ENCODE measurements at places on chromosomes 16 and 17.

- no peak for DNase-seq
Observed at GRCh38 chr16:27650073-27650701, 100.2 kb downstream of the KATNIP start.

DNA sequence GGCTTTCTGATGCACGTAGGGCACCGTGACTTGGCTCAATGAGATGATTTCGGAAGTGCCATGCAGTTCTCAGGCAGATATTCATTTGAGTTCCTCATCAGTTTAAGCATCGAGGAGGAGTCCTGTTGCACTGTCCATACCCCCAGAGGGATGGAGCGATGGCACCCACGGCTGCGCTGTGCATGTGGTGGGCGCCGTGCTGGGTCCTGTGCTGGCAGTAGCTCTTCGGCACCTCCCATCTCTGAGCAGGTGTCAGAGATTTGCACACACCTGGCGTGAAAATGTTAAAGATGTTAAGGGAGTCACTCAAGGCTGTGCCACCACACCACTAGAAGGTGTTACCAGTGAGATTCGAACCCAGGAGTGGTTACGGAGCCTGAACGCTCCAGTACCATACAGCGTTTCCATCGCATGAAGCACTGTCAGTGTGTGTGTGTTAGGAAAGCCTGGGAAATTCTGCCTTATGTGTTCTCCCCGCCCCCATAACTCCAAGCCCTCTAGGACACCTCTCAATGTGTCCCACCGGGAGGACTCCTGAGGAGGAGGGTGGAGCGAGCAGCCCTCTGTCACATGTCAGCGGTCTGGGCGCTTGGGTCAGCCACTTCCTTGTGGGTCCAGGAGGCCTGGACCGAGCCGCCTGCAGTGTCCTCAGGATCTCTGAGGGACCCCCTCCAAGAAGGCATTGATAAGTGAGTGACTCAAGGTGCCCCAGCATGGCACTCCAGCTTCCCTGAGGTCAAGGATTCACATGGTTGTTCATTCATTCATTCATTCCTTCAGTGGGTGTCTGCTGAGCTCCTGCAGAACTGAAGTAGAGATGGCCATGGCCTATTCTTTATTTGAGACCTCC, 3.8 kb downstream of the MRC2 start:
- no peak for DNase-seq

DNA sequence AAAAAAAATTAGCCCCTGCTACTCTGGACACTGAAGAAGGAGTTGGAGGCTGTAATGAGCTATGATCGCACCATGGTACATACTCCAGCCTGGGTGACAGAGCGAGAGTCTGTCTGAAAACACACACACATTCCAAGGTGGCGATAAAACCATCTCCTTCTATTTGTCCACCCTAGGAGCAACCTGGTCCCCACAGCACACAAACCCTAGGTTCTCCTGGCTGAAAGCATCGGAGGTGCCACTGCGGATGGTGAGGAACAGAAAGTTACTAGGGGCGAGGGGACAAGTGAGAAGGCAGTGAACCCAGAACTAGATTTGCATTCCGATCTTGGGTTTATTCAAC, 1.4 kb upstream of the ECI1 start:
- no peak for DNase-seq

- DNase-seq = no peak
Observed at GRCh38 chr17:5843366-5844026, 226.7 kb upstream of the WSCD1 start.

GRCh38 chr16:84327926-84328505, 33.3 kb downstream of the WFDC1 start:
- no peak for DNase-seq

DNA sequence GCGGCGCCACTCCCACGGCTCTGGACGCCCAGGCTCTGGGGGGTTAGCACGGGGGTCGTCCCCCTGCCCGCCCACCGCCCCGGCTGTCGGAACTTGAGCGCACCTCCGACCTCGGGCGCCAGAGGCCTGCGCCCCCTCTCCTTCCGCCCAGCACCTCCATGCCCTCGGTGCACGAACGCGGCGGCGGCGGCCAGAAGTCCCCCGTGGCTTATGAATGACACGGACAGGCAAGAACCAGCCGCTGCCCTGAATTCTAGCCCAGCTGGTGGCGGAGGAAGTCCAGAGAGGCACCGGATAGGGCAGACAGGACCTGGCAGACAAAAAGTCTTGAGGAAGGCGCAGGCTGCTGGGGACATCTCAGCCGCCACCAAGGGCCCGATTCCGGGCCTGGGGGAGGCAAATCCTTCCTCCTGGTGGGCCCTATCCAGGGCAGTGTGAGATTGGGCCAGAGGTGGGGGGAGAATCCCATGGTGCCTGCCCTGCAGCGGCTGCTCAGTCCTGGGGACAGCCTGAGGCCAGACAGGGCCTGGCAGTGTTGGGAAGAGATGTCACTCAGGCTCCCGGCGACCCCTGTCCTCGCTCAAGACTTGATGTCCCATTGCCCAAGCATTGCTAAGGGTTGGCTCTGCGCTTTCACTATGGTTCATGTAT, 897 bp upstream of the CYGB start:
- DNase-seq = no peak

GRCh38 chr17:58504826-58505351, 9.5 kb downstream of the MTMR4 start:
- DNase-seq = no peak

DNA sequence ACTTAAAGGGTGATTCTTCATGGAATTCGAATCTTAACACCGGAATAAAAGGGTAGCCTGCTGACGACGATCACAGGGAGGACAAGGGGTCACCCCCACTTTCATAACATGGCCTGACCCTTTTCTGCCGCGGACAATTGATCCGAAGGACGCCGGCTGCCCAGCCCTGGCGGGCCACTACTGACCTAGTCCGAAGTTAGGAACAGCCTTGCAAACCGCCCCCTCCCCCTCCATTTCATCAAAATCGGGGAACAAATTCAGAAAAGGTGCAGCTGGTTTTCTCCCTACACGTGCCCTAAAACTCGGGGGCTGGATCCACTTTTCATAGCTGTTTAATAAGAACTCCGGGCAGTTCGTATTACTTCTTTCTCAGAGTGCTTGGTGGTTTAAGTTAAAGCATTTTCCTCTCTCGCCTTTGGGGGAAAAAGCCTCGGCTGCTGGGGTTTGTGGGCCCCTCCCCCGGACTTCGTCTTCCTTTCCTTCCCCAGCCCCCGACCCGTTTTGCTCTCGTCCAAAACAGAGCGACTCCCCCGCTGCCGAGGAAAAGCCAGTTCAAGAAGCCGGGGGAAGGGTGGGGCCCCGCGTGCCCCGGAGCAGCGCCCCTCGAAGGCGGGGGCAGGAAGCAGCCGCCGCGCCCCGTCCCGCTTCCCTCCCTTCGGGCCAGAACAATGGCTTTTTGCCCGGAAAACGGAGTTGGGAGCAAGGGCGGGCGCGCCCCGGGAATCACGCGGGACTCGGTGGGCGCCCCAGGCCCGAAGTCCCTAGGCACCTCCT, 641 bp upstream of the CBX2 start:
- no peak for DNase-seq

DNA sequence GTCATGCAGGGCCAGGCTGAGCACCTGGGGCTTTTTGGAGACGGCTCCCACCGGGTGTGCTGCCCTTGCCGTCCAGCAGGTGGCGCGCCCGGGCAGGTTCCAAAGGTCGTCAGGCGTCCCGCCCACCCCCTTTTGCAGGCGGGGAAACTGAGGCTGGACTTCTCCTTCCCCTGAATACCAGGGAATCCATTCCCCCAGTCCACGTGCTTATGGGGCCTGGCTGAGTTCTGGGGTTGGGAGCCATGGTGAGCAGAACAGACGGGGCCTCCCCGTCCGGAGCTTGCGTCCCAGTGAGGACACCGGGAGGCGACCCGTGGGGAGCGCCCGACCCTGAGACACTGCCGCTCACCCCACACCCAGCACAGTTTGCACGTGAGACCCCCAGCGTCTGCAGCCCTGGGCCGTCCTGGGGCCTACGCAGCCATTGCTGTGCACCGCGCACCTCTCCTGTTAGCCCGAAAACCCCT, 51.8 kb upstream of the JPH3 start:
- no peak for DNase-seq

DNA sequence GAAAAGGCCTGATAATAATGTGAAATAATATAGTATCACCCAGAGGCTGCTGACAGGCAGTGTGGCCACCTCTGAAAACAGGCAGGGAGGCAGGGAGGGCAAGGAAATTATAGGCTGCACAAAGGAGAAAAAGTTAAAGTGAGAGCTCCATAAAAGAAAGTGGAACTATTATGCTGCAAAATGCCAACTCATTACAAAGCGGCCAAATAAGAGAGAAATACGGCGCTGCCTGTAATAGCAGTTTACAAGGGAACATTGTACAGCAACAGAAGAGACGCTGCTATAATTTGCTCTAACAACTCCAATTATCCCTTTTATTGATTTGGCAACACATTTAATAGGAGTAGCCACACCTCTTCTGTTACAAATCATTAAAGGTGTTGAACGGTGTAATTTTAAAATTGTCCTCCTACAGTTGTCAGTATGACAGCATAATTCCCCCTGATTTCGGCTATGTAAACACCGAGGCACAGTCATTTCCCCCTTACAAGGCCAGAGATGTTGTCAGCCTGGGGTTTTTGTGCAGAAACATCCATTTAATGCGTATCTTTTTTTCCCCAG, 120.3 kb downstream of the MRM1 start:
- no peak for DNase-seq

GRCh38 chr16:24149102-24149501, 107.0 kb upstream of the CACNG3 start:
- no peak for DNase-seq

GRCh38 chr16:85474621-85475217, 138.4 kb upstream of the GSE1 start:
- DNase-seq = no peak

GRCh38 chr17:53627511-53627910, 195.2 kb upstream of the KIF2B start:
- no peak for DNase-seq

GRCh38 chr16:48203974-48204824, 39.9 kb upstream of the LONP2 start:
- no peak for DNase-seq

DNA sequence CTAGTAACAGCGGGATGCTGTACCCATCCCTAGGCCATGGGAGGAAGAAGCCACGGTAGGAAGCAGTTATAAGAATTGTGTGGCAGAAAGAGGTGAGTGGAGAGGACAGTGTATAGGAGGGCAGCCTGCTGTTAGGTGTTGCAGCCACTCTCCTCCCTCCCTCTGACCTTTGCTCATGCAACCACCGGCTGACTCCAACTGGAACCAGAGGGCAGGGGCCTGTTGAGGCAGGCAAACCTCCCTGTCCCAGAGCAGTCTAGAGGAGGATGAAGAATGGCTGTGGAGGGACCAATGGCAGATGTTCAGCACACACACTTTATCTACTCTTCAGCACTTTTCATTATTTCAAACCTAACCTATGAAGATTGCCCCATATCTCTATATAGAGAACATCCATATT, 2.2 kb downstream of the TXNL4B start:
- no peak for DNase-seq

DNA sequence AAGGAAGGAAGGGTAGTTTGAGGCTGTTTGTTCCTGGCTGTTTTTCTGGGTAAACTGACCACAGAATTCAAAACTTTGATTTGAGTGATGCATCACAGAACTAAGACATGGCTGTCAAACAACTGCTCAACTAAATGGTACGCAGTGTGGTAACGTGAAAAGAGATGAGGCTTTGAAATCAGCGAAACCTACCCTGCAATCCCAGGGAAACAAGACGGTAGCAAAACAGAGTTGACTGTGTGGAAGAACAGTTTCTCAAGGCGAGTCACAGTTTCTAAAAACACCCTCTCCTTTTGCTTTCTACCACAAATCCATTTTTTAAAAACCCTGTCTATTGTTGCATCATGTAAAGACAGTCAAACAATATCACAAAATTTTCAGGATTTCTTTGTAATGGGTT, 156.0 kb upstream of the MAF start:
- DNase-seq = no peak

GRCh38 chr16:84959784-84960417, 51.4 kb downstream of the ZDHHC7 start:
- no peak for DNase-seq

- no peak for DNase-seq
Observed at GRCh38 chr17:71995590-71995989, 125.2 kb upstream of the SOX9 start.

DNA sequence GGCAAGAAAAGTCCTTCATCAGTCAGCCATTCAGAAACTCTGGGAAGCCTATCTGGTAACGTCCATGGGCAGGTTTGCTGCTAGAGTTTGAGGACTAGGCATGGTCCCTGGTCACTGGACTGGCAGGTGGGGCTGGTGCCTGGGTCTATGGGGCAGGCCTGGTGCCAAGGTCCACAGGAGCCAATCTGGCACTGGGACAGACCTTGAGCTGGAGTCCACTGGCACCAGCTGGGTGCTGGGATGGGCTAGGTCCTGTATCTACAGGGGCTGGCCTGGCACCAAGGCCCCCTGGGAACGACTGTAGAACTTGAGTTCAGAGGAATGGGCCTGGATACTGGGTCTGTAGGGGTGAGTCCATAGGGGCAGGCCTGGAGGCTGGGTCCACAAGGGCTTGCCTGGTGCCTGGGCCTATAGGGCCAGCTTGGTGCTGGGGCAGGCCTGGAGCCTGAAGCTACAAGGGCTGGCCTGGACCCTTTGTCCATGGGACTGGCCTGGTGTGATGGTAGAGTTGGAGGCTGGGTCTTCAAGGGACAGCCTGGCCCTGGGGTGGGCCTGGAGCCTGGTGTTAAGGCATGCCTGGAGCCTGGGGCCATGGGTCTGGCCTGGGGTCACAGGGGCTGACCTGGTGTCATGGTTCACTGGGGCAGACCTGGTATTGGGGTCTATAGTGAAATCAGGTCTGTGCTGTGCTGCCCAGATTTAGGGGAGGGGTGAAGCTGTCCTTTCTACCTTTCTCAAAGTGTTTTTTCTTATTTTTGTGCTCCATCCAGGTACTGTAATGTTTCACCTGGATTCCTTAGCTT, 30.5 kb upstream of the NKD1 start:
- no peak for DNase-seq

- DNase-seq = no peak
Observed at GRCh38 chr17:73686126-73686525, 41.9 kb upstream of the SDK2 start.

GRCh38 chr17:77451245-77451893, 310.6 kb downstream of the SEC14L1 start:
- DNase-seq = no peak

DNA sequence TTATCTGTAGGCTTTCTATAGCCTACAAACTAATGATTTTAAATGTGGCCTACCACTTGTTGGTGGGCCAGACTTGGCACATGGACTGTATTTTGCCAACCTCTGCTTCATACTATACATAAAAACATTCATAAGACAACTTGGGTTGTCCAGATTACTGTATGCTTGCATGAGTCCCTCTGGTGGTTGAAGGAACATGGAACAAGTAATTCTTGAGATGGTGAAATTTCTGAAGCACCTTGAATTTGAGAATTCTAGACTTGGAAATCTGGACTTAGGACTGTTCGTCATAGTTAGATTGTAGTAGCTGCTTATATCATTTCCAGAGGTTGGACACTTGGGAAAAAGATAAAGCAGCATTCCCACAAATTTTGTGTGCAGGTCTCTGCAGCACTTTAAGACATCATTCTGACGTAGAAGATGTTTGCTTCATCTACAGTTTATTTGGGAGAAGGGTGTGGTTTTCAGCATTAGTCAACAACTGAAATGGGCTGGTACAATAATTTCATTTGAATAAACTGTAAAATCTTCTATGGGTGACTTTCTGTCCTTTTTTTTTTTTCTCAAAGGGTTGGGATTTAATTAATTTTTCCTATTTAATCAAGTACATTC, 31.2 kb downstream of the NFATC3 start:
- no peak for DNase-seq

- DNase-seq = no peak
Observed at GRCh38 chr17:72622661-72623433, 469.6 kb downstream of the SLC39A11 start.
